WTC11 (cell line): ENCODE measurements at places on chromosomes 2 and 18. TPM values are rescaled to one million over a fixed set of nuclear protein-coding genes. Genes with fewer than 3 reads are reported as not detected.

Gene STPG4
- not detected in 3 replicates for total RNA-seq

Gene SLC16A14
- 1.7 to 2.7 TPM (median 2.6 TPM) in 3 replicates for total RNA-seq

Gene GATA6
- total RNA-seq: 0.15 to 0.21 TPM (median 0.18 TPM) in 3 replicates

Gene LAMA3
- 0.50 to 0.89 TPM (median 0.83 TPM) in 3 replicates for total RNA-seq

Gene NDUFAF7
- total RNA-seq: 42.9 to 57.8 TPM (median 44.9 TPM) in 3 replicates

Gene RAB17
- total RNA-seq: 134 to 140 TPM (median 137 TPM) in 3 replicates

Gene SIX3
- 6.2 to 13.2 TPM (median 6.6 TPM) in 3 replicates for total RNA-seq

Gene VWC2L
- not detected in 3 replicates for total RNA-seq

Gene RAD51AP2
- 0.26 to 0.37 TPM (median 0.30 TPM) in 3 replicates for total RNA-seq

Gene ASB18
- total RNA-seq: not detected in 3 replicates

Gene AAK1
- 32.3 to 35.7 TPM (median 35.6 TPM) in 3 replicates for total RNA-seq

Gene BCL2
- total RNA-seq: 2.2 to 2.6 TPM (median 2.3 TPM) in 3 replicates

Gene ARHGAP15
- total RNA-seq: 0.25 to 0.28 TPM in 2 of 3 replicates, not detected in the other

Gene FTCDNL1
- 0.85 to 2.1 TPM (median 1.8 TPM) in 3 replicates for total RNA-seq

Gene MYO5B
- total RNA-seq: 7.0 to 8.7 TPM (median 7.4 TPM) in 3 replicates

- DNase-seq: no peak
Measured at GRCh38 chr2:127117603-127118002, 10.6 kb upstream of the BIN1 start.

- DNase-seq: no peak
Measured at GRCh38 chr2:168641636-168642035, 160.8 kb upstream of the NOSTRIN start.

- DNase-seq: no peak
Measured at GRCh38 chr2:205193836-205194228, 488.5 kb upstream of the NRP2 start.

DNA sequence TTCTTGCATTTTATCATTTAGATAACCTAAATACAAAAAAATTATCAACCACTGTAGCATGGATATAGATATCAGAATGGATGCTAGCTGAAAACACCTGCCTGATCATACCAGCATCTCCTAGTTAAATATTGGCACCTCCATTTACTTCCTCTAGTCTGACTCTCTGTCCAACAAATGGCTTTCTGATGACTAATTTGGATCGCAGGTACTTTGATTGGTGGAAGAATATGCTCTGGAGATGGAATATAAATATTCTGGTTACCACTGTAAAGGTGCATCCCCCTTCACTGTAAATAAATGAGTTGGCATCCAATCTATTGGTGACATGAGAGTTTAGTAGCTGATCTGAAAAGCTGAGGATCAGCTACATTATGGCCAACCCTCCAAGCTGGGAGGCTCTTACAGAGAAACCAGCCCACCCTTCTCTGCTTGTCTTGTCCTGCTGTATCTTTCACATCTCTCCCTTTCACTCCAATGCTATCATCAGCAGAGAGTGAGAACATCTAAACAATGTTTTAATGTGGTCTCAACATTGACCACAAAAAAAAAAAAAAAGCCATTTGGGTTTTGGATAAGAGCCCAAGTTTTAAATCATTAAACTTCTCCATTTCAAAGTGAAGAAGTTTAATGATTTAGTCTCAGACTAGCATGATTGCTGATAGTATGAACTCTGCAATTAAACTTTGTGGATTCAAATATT lies 90.5 kb downstream of the PMAIP1 start:
- no peak for DNase-seq

GRCh38 chr2:85933753-85934594 lies 45.2 kb upstream of the ST3GAL5 start:
- DNase-seq: no peak

DNA sequence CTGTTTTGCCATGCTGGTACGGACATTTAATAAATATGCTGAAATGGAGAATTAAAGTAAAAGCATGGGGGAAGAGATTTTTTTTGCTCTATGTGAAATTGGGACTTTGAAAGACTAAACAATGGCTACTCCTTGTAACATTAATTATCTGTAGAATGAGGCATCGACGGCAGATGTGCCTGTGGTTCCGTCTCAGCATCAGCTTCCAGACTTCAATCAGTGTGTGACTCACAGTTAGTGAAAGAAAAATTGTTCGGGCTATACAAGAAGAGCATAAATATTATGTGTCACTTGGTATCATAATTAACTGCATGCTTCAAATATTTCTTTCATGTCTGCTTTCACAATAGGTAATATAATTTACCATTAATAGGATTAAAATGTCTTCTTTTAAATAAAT lies 117.0 kb upstream of the SMIM21 start:
- no peak for DNase-seq

DNA sequence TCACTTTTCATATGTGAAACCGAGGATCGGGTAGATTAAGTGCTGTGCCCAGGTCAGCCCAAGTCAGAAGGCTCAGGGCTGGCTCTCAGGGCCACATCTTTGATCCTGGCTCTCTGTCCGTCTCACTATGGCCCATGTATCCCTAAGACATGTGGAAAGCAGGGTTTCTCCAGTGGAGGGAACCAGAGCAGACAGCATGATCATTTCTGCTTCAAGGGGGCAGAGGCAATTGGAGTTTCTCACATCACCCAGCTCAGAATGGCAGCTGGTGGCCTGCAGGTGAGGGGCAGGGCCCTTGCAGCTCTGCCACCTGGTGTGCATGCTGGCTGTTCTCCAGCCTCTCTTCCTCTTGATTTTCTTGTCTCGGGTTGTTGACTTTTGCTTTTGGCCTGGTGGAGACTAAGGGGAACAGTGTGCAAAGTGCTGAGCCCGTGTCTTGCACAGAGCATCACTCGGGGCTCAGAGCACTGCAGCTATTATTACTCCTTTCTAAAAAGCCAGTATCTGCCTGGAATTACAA lies 27.0 kb downstream of the LDLRAD4 start:
- DNase-seq: no peak

GRCh38 chr2:207974216-207974605 lies 51.1 kb downstream of the PLEKHM3 start:
- no peak for DNase-seq

DNA sequence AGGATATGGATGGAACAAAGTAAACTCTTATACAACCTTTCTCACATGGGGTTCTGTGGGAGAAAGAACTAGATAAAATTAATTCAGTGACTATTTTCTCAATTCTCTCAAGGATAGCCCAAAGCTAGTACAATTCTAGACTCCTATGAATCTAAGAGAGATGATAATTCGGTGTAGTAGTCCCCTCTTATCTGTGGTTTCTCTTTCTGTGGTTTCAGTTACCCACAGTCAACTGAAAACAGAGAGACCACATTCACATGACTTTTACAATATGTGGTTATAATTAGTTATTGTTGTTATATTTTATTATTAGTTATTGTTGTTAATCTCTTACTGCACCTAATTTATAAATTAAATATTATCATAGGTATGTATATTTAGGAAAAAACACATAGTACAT lies 53.5 kb upstream of the C2orf15 start:
- no peak for DNase-seq

DNA sequence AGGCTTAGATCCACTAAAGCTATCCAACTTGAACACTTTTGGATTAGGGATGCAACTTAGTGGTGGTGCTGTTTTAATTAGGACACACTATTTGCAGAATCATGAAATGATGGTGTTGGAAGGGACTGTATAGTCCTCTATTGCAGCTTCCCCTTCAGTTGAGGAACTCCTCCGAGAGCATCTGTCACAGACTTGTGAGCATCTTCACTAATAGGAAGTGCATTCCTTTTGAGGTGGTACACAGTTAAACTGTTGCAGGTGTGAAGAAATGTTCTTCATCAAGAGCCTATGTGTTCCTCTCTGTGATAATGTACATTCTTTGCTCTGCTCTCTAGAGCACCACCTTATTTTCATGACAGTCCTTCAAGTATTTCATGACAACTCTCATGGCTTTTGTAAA lies 197.4 kb downstream of the CAMKMT start:
- DNase-seq: no peak

GRCh38 chr2:134039912-134040581 lies 213.8 kb upstream of the MGAT5 start:
- no peak for DNase-seq

GRCh38 chr2:35125278-35125677 lies 1230.3 kb upstream of the CRIM1 start:
- no peak for DNase-seq

GRCh38 chr2:4370422-4371090 lies 667.2 kb downstream of the DCDC2C start:
- no peak for DNase-seq

DNA sequence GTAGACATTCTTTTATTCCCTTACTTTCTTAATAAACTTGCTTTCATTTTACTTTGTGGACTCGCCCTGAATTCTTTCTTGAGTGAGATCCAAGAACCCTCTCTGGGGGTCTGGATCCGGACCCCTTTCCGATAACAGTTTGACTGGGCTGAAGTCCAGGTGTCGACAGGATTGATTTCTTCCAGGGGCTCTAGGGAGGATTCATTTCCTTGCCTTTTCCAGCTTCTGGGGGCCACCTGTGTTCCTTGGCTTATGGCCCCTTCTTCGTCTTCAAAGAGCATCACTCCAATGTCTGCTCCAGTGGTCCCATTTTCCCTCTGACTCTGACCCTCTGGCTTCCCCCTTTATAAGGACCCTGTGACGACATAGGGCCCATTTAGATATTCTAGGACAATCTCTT lies 67.5 kb downstream of the COPS8 start:
- DNase-seq: no peak

- DNase-seq: no peak
Measured at GRCh38 chr2:109193807-109194619, 65.0 kb downstream of the SH3RF3 start.

GRCh38 chr18:3454365-3455089 lies 4.6 kb downstream of the TGIF1 start:
- DNase-seq: peak; percentile 45

DNA sequence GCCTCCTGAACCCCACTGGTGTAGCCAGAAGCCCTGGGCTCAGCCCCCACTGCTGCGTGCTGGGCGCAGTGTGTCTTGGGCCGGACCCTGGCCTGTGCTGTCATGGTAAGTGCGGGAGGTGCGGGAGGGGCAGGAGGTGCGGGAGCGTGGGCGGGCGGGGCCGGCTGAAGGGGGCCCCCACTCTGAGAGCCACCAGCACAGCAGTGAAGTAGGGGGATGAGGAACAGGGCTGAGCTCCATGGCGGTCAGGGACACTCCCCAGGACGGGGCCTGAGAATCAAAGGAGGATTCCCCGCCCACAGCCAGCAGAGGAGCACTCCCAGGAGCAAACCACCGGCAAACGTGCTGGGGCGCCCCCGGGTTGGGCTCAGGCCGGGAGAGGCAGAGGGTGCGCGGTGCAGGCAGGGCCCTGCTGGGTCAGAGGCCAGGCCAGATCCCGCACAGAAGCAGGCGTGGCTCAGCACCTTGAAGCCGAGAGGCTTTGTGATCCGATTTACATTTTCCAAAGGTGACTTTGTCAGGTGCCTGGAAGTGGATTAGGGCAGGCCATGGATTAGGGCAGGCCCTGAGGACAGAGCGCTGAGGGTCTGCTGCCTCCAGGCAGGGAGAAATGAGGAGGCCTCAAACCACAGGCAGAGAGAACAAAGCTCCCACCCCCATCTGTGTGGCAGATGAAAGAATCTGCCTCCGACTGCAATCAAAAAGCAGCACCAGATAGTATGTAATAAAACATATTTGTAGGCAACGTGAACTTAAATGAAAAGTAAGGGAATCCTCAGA lies 152.0 kb upstream of the RAB6C start:
- peak; percentile 79 for DNase-seq

- no peak for DNase-seq
Measured at GRCh38 chr2:154228566-154229280, 357.0 kb downstream of the GALNT13 start.

GRCh38 chr18:38635709-38636430 lies 1070.3 kb upstream of the CELF4 start:
- no peak for DNase-seq

DNA sequence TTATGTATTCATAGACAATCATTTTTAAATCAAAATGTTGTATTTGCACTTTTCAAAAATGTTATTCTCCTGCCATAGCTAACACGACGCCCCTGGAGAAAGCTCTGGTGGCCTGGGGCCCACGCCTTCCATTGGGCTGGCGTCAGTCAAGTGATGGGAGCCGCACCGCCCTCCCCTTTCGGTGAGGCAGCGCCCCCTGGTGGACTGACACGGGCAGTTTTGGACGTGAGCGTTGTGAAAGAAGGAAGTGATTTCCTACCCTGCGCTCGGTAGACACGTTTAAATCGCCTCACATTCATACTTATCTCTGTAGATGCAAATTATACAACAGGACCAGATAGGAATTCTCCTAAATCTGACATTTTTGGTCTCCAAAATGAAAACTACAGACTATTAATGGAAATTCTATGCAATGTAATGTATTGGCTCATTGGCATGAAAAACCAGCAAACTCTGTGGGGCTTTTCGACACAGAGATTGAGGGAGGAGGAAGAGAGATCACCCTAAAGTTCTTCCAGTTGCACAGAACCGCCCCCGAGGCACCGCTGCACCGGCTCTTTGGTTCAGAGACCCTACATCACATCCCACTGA lies 326.2 kb upstream of the SOX11 start:
- peak; percentile 44 for DNase-seq

- DNase-seq: no peak
Measured at GRCh38 chr2:3450385-3451010, 68.8 kb downstream of the ADI1 start.

DNA sequence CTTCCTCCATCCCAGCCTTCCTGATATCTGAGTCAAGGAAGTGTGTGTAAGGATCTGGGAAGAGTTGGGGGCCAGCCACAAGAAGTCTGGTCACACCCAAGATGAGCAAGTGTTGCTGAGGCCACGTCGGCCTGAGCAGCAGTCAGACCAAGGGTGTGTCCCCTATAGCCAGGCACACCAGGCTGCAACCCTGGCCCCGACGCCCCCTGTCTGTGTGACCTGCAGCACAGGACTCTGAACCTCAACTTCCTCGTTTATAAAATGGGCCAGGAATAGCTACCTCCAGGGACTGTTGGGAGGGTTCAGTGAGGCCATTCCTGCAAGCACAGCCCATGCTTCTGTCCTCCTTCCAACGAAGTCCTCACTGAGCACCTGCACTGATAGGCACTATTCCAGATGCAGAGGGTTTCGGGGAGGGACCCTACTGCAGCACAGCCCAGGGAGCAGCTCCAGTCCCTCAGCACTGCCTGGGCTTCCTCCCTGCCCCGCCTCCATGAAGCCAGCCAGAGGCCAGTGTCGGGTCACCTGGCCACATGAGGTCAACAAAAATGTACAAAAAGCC lies 13.3 kb downstream of the LIMS2 start:
- DNase-seq: peak; percentile 11

GRCh38 chr2:179417436-179417949 lies 152.9 kb upstream of the SESTD1 start:
- no peak for DNase-seq

DNA sequence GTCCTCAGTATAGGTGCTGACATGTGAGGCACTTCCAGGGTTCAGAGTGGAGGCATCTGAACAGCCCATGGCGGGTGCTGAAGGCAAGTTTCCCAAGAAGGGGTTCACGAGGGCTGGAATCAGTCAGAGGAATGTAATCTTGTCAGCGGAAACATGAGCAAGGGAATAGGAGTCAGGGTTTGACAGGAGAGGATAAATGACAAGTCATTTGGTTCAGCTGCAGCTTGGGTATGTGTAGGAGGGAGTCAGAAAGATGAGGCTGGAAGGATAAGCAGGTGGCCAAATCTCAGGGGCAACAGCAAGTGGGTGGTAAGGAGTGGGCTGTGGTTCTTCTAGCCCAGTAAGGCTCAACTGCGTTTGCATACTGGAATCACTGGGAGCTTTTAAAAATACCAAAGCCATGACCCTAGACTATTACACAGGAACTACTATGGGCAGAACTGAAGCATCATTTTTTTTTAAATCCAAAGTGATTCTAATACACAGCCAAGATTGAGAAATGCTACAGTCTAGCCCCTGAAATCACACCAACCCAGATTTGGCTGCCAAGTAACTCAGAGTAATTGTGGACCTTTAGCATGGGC lies 41.8 kb upstream of the NAB1 start:
- no peak for DNase-seq
